Naive thymus-derived CD8-positive, alpha-beta T cell (primary cell): ENCODE measurements at places on chromosomes 12 and 14.

GRCh38 chr12:97745406-97746101 is 282.9 kb downstream of the RMST start:
- no peak for DNase-seq

DNA sequence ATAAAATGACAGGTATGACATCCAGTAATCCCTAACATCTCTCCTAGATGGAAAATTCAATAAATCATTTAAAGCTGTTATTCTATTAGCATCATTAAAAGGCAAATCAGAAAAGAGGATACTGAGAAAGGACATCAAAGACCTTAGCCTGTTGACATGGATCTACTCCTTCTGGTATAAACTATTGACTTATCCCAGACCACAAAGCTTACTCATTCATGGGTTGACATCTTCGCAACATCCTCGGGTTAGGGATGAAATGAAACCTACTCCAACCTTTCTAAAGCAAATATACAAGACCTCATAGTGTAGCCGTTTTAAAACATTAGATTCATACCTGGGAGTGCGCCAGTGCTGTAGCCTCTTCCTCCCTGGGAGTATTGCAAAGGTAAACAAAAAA is 191.5 kb upstream of the BTG1 start:
- no peak for DNase-seq

GRCh38 chr12:40157336-40157735 is 51.5 kb upstream of the SLC2A13 start:
- no peak for DNase-seq

GRCh38 chr12:34345801-34346200 is 323.5 kb downstream of the ALG10 start:
- no peak for DNase-seq

- no peak for DNase-seq
Measured at GRCh38 chr12:51430196-51430895, 5.7 kb downstream of the SLC4A8 start.

DNA sequence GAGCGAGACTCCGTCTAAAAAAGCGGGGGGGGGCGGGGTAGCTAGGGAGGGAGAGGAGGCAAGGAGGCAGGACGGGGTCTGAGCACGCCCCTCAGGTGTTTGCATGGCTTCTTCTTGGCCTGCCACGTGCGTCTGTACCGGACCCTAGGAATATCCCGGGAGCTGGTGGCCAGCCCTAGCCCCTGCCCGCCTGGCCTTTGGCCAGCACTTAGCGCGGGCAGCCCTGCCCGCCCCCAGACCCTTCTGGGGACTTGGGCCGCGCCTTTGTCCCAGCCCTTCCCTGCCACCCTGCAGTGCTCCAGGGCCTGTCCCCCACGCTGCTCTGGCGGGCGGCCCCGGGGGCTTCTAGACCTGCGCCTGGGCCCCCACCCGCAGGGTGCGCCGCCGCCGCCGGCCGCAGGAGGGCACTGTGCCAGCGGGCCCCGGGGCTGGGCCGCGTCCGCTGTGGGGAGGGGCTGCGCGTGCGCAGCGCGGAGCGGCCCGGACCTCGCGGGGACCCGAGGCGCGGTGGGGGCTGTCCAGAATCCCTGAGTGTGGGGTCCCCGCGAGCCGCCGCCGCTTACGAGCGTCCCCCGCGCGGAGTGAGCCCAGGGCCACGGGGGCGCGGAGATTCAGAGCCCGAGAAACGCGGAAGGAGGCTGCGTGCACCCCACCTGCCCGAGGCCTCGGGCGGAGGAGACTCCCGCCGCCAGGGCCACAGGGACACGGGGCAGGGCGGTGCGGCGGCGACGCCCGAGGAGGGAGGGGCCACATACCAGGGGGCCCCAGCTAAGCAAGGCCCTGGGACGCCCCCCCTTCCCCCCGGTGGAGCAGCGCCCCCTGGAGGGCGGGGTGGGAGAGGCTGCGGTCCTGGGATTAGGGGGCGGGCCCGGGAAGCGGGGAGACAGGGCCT is 21.0 kb downstream of the SLC25A29 start:
- DNase-seq: peak; percentile 83

- DNase-seq: no peak
Measured at GRCh38 chr14:22084393-22085281, 411.0 kb upstream of the OR4E1 start.

GRCh38 chr12:56160193-56160763 is 2.1 kb downstream of the MYL6 start:
- peak; percentile 38 for DNase-seq

GRCh38 chr14:103078860-103079587 is 5.0 kb upstream of the LBHD2 start:
- DNase-seq: no peak

DNA sequence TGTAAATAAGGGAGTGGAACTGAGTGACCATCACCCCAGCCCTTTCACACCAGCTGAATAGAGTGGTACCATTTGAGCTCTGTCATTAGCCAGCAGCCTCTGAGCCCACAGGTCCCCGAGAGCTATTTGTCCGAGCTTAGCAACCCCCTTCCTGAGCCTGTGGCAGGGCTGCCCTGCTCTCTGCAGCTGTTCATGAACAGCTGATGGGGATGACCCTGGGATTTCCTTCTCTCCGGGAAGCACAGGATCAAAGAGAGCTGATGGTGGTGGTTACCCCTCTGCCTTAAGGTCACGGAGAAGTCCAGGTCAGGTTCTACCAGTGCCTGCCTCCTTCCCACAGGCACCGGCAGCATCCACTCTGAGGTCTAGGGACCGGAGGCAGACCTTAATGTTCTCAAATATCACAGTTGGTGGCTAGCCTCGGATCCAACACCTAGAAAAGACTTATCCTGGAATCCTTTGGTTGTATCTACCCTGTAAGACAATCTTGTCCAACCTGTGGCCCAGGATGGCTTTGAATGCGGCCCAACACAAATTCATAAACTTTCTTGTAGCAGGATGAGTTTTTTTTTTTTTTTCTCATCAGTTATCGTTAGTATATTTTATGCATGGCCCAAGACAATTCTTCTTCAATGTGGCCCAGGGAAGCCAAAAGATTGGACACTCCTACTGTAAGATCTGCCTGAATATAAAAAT is 81.1 kb downstream of the ESRRB start:
- DNase-seq: no peak

GRCh38 chr14:77139540-77140358 is 1.8 kb downstream of the ZDHHC22 start:
- no peak for DNase-seq

GRCh38 chr12:4169531-4169930 is 104.0 kb upstream of the CCND2 start:
- no peak for DNase-seq

- no peak for DNase-seq
Measured at GRCh38 chr14:77052281-77053044, 24.0 kb upstream of the IRF2BPL start.

DNA sequence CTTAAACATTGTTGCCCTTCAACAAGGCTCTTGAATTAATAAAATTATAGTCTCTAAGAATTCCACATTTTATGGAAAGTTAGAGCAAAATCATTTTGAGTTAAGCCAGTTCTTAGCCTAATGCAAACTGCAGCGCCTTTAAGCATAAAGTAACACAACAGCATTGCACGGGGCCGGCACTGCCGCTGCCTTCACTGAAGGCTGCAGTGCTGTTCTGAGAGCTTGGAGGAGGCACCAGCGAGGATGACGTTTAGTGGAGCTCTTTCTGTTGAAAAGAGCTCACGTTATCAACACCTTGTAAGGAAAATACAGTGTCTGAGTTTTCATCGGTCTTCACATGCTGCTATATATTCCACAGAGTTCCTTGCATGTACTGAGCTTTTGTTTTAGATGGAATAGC is 38.3 kb upstream of the DYNC1H1 start:
- no peak for DNase-seq

DNA sequence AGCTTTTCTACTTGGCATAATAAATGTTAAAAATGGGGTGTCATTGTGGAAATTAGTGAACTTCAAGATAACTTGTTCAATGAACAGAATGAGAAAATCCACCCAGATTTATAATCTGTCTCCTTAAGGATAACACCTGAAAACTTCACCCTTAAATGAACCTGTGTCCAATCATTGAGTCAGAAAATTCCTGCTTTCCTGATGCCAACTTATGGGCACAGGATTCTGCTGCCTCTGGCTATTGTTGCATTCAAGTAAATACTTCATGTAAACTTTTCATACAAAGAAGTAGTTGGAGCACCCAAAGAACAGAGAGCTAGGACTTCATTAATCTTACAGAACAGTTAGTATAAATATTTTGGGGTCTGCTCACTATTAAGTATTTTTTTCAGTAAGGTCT is 98.9 kb upstream of the PLEKHA5 start:
- DNase-seq: no peak

DNA sequence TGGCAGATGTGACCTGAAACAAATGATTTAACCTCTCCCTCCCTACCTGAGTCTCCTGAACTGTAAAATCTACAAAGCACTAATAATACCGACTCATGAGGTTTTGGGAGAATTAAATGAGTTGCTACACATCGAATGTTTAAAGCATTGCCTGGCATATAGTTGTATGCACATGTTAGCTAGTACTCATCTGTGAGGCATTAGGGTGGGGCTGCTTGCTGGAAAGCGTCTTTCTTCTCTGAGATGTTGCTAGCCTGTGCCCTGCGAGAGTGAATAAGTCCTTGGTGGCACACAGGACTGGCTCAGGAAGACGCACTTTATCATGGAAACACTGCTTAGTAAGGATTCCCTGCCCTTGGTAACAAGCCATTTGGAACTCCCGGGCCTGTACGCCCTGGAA is 6.1 kb downstream of the RAPGEF3 start:
- no peak for DNase-seq

DNA sequence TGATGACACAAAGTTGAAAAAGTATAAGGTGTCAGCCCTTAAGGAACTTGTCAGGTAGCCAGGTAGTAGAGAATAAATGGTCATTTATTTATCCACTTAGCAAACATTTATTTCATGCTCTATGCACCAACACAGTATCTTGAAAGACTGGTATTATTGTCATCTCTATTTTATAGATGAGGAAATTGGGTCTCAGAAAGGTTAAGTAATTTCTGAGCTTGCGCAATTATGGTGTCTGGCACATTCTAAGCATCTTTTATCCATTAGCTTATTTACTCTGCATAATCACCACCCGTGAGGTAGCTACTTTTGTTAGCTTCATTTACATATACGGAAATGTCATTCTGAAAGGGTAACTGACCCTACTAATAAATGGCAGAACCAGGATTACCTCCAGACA is 2.5 kb upstream of the UTP20 start:
- DNase-seq: no peak

DNA sequence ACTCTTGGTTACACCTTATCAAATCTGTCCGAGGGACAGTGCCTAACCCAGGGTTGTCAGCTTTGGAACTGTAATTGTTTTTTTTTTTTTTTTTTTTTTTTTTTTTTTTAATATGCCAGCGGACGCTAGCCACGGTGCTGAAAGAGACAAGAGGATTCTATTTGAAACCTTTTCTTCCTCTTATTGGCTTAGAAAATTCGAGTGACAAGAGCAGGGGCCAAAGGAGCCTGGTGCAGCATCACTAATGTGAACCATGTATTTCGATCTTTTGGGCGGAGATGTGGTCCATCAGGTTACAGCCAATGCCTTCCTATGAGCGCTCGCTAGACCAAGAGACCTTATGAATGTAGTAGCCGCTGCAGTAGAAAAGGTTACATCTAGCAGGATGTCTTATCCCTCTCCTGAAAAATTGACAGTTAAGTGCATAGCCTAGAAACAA is 922 bp downstream of the PTPRR start:
- DNase-seq: no peak

GRCh38 chr14:89607453-89607852 is 190.4 kb upstream of the FOXN3 start:
- no peak for DNase-seq

- no peak for DNase-seq
Measured at GRCh38 chr14:26833621-26834176, 235.9 kb upstream of the NOVA1 start.

DNA sequence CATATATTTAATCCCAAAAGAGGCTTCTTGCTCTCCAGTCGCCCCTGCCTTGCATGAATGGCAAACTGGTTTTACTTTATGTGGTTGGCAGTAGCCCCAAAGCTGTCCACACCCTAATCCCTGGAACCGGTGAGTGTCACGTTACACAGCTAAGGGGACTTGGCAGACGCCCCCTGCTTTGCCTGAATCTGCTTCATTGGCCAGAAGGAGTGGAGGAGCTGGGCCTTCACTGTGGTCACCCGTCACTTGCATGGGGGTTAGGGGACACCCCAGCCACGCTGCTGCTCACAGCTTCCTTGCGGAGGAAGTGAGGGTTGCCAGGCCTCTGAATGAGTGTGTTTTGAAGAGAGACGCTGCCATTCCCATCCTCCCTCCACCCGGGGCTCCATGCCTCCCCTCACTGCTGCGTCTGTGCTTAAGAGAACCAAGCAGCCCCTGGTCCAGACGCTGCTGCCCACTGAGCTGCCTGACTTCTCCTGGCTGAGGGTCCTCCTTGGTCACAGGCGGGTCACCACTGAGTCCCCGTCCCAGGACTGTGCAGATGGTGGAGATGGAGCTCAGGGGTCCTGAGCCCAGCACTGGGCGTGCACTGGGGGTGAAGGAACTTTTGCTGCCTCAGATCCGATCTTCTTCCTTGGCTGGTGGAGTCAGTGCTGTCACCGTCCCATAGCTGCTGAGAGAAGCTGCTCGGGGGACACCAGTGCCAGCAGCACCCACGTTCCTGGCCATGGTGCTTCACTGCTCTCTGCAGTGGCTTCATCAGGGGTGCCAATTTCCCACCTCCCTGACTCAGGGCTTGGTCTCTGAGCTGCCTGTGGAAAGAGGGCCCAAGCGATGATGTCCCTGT is 39.8 kb downstream of the GALNT9 start:
- DNase-seq: no peak

DNA sequence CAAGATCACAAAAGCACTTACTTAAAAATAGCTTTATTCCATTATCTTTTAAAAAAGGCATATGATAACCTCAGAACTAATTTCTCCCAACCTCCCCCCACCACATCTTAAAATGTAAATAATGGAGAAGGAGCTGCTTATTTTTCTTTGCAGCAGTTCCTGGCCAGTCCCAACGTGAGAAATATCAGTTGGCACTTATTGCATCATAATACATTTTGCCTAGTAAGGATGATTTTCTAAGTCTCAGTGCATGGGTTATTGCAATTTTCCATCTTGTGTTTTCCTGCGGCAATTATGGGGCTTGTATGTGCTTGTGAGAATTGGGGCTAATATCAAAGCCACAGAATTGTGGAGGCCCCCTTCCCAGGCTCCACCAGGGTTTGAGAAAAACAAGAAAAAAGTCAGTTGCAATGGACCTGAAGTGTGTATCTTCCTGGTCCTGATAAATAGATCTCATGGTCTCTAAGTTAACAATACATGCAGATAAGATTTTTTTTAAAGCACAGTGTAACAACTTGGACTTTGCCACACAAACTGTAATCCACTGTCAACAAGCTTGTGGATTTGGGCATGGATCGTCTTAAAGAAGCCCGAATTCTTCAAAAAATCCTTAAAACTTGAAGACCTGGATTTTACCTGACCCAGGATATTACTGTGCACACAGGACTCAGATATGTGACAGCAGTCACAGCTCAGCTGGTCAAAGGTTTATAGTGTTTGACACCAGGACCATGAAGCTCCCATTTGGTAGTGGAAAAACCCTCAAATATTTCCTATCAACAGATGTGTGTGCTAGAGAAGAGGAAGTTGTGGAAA is 2.8 kb upstream of the WSB2 start:
- no peak for DNase-seq

DNA sequence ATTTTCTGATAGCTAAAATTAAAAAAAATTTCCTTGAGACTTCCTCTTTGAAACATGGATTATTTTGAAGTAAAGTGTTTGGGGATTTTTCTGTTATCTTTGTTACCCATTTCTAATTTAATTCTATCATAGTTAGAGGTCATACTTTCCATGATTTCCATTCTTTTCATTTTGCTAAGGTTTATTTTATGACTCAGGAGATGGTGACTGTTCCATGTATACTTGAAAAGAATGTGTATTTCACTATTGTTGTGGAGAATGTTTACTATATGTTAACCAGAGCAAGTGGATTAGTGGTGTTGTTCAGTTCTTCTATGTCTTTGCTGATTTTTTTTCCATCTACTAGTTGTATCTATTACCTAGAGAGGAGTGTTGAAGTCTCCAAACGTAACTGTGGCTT is 250.5 kb upstream of the PELI2 start:
- DNase-seq: no peak
